Natural killer cell treated with Interleukin-12 subunit alpha and Interleukin-12 subunit beta and Interleukin-15 and Interleukin-18, amount 100 ng/mL, for 72 hours (primary cell): ENCODE measurements at places on chromosomes 7 and 10. TPM values are rescaled to one million over a fixed set of nuclear protein-coding genes. Genes with fewer than 3 reads are reported as not detected.

DNA sequence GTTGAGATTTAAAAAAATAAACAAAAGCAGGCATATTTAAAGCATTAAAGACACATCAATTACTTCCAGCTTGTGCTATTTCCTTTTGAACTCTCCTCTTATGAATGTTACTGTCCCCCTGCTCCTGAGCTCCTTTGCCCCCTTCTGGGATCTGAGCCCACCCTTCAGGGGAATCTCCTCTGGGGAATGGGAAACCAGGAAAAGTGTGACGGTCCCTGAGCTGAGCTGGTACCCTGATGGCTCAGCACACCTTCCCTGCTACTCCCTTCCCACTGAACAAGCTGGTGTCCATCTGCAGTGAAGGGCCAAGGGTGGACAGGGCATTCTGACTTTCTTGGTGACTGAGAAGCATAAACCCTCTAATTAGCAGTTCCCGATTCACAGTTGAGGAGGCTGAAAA lies 356.3 kb downstream of the PTEN start:
- DNase-seq = no peak

DNA sequence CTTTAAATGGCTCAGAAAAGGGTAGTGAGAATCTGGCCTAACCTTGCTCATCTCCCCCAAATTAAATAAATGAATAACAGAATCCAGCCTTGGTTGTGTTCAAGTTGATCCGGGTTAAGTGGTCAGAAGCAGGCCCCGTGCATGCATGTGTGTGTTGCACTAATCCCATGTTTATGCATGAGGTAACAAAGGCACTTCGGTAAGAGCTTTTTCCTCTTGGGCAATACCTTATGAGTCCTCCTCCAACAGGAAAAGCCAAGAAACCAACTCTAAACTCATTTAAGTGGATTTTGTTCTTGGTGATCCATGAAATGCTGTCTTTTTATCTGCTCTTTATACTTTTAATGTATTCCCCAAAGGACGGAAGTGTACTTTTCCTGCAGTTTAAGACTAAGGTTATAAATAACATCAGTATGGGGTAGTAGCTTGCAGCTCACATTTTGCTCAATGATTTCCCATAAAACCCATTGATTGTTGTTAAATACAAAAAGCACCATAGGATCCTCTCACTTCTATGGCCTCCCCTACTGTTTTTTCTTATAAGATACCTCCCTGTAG lies 104.9 kb upstream of the YAE1 start:
- no peak for DNase-seq

Gene ADAM8
- 202 TPM for total RNA-seq

Gene ARL3
- 4.5 TPM for total RNA-seq

Gene LGI1
- total RNA-seq = not detected

Gene RET
- not detected for total RNA-seq

Gene CABCOCO1
- not detected for total RNA-seq
